ENCODE measurements at places on chromosomes 5 and 9. TPM values are rescaled to one million over a fixed set of nuclear protein-coding genes. Genes with fewer than 3 reads are reported as not detected.

PCA3 gene
- total RNA-seq: not detected

- DNase-seq: no peak
Measured at GRCh38 chr9:7947577-7947976, 148.0 kb upstream of the DMAC1 start.

ADGRV1 gene
- 0.47 TPM for total RNA-seq

PCDHA13 gene
- total RNA-seq: not detected

- no peak for DNase-seq
Measured at GRCh38 chr5:180668835-180669596, 19.6 kb upstream of the FLT4 start.

EGFL7 gene
- 18.0 TPM for total RNA-seq

- no peak for DNase-seq
Measured at GRCh38 chr9:7300484-7300883, 499.1 kb downstream of the DMAC1 start.

DNA sequence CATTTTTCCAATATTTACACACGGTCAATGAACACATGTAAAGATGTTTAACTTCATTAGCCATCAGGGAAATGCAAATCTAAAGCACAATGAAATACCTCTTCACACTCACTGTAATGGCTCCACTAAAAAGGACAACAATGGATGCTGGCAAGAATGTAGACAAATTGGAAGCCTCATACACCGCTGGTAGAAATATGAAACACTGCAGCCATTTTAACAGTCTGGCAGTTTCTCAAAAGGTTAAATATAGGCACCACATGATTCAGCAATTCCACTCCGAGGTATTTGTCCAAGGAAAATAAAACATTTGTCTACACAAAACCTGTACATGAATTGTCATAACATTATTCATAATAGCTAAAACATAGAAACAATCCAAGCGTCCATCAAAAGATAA is 20.0 kb downstream of the RNF145 start:
- no peak for DNase-seq

GRCh38 chr9:72586388-72587130 is 65.2 kb downstream of the TMC1 start:
- peak; percentile 97 for DNase-seq

ANKRD34B gene
- not detected for total RNA-seq

DNA sequence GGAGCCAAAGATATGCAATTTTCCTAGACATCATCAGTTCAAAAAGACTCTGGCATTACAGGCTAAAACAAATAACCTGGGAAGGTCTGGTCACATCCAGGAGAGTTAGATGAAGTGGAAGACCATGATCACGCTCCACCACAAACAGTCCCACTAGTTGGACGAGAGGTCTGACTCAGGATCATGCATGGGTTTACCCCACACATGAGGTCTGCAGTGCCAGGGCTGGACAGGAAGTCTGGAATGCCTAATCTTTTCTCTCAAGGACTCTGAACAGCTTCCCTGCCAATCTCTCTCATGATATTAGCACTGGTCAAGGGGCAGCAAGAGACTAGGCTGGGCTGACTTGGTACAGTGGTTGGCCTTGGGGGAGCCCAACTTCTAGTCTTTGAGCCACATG is 7.1 kb downstream of the PRUNE2 start:
- DNase-seq: peak; percentile 8

DNA sequence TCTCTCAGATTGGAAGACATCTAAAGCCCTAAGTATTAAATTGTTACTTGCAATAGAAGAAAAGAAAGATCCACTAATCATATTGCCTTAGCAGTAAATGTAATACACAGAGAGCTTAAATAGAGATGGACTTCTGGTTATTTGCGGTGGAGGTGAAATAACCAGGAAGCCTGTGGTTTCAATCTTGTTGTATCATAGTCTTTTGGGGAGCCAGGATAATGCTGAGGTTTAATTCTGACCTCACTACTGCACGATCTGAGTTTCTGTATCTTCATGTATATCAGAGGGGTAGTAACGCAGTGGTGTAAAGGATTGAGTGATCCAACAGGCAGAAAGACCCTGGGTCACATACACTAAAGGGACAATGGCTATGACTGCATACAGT is 71.7 kb downstream of the ANKRD55 start:
- DNase-seq: peak; percentile 62

TTC1 gene
- 76.1 TPM for total RNA-seq

- DNase-seq: no peak
Measured at GRCh38 chr5:90655423-90655822, 96.8 kb downstream of the ADGRV1 start.

GRCh38 chr5:25754895-25755294 is 1110.1 kb upstream of the CDH10 start:
- peak; percentile 15 for DNase-seq

DNA sequence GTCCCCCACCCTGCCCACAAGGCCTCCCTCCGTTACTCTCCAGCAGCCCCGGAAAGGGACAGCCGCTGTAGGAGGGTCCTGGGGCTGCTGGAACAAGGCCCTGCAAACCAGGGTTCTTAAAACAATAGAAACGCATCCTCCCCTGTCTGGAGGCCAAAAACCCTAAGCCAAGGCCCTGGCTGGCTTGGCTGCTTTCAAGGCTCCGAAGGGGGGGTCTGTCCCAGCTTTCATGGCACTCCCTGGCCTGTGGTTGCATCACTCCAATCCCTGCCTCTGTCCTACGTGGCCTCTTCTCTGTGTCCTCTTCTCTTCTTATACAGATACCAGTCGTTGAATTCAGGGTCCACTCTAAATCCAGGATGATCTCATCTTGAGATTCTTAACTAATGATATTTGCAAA is 7.4 kb upstream of the UBAC1 start:
- DNase-seq: no peak

DNA sequence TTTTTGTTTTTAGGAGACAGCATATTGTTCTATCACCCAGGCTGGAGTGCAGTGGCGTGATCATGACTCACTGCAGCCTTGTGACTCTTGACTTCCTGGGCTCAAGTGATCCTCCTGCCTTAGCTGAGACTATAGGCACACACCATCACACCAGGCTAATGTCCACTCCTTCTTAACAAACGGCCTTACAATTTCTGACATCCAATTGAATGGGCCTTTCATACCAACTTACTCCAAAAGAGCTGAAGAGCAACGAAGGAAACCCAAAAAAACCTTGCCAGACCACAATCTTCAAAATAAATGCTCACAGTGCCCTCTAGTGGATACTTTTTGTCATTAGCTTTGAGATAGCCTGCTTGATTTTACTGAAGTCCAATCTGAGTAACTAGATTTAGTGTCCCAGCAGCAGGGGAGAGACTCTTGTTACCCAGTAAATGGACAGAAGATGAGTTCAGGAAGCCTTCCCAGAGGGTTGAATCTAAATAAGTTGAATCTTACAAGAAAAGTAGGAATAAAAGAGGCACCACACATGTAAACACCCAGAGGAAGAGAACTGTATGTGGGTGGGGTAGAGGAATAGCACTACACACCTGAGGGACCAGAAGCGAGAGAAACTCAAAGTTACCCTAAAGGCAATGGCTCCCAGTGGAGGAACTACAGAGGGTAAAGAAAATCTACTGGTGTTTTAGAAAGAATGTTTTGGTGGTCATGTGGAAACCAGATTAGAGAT is 9.3 kb downstream of the ZNF622 start:
- DNase-seq: peak; percentile 69

DNA sequence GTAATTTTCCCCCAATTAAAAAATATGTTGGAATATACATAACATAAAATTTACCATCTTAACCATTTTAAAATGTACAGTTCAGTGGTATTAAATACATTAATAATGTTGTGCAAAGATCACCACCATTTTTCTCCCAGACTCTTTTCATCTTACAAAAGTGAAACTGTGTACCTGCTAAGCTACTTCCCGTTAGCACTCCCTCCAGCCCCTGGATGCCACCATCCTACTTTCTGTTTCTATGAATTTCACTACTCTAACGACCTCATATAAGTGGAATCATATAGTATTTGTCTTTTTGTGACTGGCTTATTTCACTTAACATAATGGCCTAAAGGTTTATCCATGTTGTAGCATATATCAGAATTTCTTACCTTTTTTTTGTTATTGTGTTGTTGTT is 112.9 kb downstream of the HSPA4 start:
- DNase-seq: no peak

GRCh38 chr5:10735569-10736276 is 25.3 kb downstream of the DAP start:
- DNase-seq: no peak

DNA sequence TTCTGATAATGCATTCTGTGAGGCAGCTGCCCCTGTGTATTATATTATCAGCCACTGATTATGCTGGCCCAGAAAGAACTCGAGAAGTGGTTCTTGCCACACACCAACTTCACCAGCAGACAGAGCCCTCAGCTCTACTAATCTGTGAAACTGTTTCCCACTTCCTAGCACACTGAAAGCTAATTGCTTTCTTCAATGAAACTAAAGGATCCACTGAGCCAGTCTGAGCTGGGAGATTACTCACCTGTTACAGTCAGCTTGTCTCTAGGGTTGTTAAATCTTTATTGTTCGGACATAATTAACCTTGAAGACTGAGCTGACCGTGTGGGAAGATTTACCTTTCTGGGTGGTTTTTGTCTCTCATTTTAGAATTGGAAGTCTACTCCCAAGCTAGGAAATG is 263.2 kb downstream of the KCTD16 start:
- no peak for DNase-seq

DNA sequence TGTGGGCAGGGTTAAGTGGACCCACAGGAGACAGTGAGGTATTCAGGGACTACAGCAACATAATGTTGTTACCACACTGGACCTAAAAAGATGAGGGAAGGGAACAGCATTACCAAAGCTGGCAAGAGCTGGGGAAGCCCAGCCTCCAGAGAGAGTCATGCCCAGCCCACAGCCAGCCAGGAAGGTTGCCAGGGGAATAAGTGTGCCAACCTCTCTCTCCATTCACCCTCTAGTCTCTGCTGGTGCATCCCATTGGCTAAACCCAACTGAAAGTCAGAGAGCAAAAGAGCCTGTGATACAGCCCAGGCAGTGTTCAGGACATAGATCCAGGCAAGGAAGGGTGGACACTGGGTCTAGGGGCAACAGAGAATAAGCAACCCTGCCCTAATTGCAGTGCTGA is 35.8 kb upstream of the AFAP1L1 start:
- no peak for DNase-seq

TMCO6 gene
- 15.2 TPM for total RNA-seq

ALG2 gene
- 76.9 TPM for total RNA-seq

MRPS2 gene
- 36.9 TPM for total RNA-seq

GRCh38 chr9:129398961-129399633 is 221.0 kb upstream of the IER5L start:
- DNase-seq: no peak

DNA sequence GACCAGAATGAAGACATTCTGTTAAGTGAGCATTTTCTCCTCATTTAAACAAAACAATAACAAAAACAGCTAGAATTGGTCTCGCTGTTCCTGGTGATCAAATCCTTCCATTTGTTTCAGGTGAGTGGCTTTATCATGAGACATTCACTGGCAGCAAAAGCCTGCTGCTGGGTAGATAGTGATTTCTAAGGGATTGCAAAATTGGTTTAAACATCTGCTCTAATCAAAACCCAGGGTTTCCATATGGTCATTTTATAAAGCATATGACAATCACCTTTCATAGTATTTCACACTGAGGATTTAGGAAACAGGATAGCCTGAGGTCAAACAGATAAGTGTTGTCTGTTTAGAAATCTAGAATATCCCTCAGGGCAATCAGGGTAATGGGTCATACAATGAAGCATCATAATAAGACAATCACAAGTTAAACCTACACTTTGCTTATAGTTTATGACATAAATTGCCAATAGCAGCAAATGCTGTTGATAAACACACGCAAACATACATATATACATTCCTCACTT is 769.6 kb upstream of the C9orf72 start:
- no peak for DNase-seq

- peak; percentile 83 for DNase-seq
Measured at GRCh38 chr5:172716796-172717313, 54.1 kb downstream of the DUSP1 start.

- no peak for DNase-seq
Measured at GRCh38 chr5:160445132-160445531, 23.5 kb downstream of the PTTG1 start.

DNA sequence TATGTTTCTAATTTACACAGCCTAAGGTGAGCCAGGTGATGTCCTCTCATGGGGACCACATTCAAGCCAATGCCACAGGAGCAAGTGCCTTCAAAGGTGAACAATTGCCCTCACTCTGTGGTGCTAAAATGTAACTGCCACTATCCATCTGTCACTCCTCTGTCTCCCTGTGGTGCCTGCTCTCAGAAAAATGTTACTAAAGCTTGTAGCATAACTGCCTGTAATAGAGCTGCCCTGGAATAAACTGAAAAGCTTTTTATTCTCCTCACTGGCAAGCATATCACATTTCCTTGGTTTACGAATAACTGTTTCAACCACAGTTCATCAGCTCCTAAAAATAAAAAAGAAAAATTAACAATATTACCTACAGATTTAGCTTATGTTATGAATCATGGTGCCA is 142.4 kb downstream of the ST8SIA4 start:
- no peak for DNase-seq

DNA sequence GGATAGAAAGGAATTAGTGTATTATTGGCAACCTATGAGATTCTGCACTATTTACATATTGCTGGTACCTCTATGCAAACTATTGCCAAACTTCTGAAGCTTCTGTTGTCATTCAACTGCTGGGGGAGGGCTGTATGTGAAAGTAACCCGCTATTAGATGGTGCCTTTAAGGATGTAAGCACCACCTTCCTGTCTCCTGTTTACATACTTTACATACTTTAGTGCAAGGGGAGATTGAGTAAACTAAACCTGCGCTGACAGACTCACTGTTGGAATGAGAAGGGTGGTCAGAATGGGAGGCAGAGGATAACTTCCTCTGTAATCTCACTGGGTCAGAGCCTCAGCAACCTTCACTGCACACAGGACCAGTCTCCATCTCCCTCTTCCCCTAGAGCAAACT is 123.8 kb downstream of the NR3C1 start:
- peak; percentile 29 for DNase-seq

GRCh38 chr9:68731857-68732256 is 26.8 kb downstream of the PIP5K1B start:
- no peak for DNase-seq

IL3 gene
- not detected for total RNA-seq

DDX4 gene
- total RNA-seq: not detected

- DNase-seq: peak; percentile 73
Measured at GRCh38 chr5:36079200-36079781, 12.6 kb upstream of the UGT3A2 start.

CDX1 gene
- total RNA-seq: not detected

- no peak for DNase-seq
Measured at GRCh38 chr9:132247942-132248341, 86.1 kb downstream of the NTNG2 start.

GRCh38 chr5:39566029-39566428 is 141.2 kb upstream of the DAB2 start:
- no peak for DNase-seq

GRCh38 chr9:87527211-87527916 is 29.7 kb downstream of the DAPK1 start:
- no peak for DNase-seq

DNA sequence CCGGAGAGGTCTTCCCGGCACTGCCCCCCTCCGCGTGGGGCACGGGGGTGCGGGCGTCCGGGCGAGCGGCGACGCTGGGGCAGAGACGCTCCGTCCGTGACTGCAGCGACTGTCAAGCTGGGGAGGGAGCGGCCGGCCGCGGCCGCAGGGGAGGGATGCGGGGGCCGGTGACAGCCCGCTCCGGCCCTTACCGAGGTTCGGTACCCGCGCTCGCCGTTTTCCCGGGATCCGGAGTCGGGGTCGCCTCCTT is 400 bp downstream of the KDM4C start:
- DNase-seq: no peak

Measured in M059J (cell line).